Peyer's patch (tissue), 4 donors: ENCODE measurements at places on chromosomes 3 and 15. TPM values are rescaled to one million over a fixed set of nuclear protein-coding genes. Genes with fewer than 3 reads are reported as not detected.
A peak's percentile ranks its signal among the peaks of the same experiment; 100 is the strongest.

- peak overlapping the region; percentile 52 for H3K4me3 ChIP-seq
- H3K4me1 ChIP-seq: no peaks in the 10 kb centered on the region
- DNase-seq: peak; percentile 84
- H3K27me3 ChIP-seq: no peaks in the 10 kb centered on the region
These were observed 4.6 kb downstream of the BCL6 start for GRCh38 chr3:187740421-187741399.

The OXTR gene
- not detected for total RNA-seq

DNA sequence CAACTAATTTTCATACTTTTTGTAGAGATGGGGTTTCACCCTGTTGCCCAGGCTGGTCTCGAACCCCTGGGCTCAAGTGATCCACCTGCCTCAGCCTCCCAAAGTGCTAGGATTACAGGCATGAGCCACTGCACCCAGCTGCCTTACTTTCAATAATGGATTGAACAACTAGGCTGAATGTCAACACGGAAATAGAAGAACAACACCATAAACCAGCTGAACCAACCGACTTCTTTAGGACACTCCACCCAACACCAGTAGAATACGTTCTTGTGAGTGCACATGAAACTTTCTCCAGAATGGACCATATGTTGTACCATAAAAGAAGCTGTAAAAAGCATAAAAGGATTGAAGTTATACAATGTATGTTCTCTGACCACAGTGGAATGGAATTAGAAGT is 42.9 kb downstream of the GXYLT2 start:
- no peak for DNase-seq
- H3K27ac ChIP-seq: no peak overlapping the region
- H3K27me3 ChIP-seq: no peaks in the 10 kb centered on the region
- H3K4me1 ChIP-seq: no peaks in the 10 kb centered on the region
- no peak overlapping the region for H3K4me3 ChIP-seq

DNA sequence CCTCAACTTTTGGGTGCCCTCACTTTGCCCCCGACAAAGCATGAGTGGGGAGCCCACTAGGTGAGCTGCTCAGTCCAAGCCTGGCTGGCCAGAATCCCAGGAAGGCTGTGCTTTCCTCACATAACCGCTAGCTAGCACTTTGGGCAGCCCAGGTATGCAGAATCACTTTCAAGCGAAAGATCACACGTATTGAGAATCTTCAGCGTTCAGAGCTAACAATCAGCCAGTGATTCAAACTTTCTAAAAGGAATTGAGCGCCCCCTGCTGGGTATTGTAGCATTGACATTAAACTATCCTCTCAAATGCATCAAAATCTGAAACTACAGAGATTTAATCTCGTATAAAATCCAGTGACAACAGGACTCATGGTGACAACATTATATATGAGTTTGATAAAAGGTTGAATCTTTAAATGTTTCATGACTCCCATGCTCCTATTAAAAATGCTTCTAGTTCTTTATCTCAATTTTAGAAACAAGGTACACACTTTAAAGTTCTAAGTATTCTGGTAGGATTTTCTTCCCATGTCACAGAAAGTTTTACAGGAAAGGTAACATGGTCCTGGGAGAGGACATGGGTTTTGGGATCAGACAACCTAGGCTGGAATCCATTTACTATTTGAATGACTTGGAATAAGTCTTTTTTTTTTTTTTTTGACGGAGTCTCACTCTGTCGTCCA is 11.8 kb downstream of the ANAPC13 start:
- H3K27me3 ChIP-seq: no peaks in the 10 kb centered on the region
- peaks cover 29% of the 10 kb centered on the region for H3K36me3 ChIP-seq
- no peaks in the 10 kb centered on the region for H3K4me1 ChIP-seq
- no peak overlapping the region for H3K27ac ChIP-seq

DNA sequence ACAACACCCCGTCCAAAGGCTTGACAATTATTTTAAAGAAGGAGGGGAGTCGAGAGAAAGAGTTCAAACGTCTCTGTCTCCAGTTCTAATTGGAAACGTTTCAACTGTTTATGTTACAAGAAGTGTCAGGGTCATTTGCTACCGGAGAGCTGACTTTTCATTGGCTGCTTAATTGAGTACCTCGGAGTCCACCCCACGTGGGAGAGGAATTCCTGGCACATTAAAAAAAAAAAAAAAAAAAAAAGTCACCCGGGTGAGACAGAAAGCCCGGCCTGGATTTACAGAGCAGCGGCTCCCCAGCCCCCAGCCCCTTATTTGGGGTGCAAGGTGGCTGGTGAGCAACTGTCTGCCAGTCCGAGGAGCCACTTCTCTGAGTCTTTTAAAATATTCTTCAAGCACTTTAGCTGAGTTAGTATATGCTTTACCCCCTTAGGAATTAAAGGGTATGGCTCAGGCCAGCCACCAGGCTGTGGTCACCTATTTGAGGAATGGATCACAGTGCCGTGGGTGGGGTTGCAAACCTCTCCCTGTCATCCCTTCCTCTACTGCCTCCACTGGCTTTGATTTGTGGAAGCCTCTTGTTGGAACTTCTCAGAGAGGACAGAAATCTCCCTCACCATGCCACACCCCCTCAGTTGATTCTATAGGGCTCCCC is 3.9 kb upstream of the TLE3 start:
- H3K4me1 ChIP-seq: peaks cover 15% of the 10 kb centered on the region
- no peak overlapping the region for H3K4me3 ChIP-seq
- DNase-seq: peak; percentile 79
- H3K27ac ChIP-seq: peak overlapping the region; percentile 59
